Dermis blood vessel endothelial cell (primary cell): ENCODE measurements at places on chromosomes 5 and 9. TPM values are rescaled to one million over a fixed set of nuclear protein-coding genes. Genes with fewer than 3 reads are reported as not detected.

Gene HINT2
- 5.8 and 11.5 TPM in 2 replicates for total RNA-seq

Gene HTR4
- 0.14 TPM in 1 of 2 replicates, not detected in the other for total RNA-seq

Gene SARDH
- total RNA-seq, result 0.34 and 0.37 TPM in 2 replicates

Gene BNC2
- 8.6 and 12.1 TPM in 2 replicates for total RNA-seq

Gene NUTM2F
- not detected in 2 replicates for total RNA-seq

Gene PTPRD
- 3.2 and 16.1 TPM in 2 replicates for total RNA-seq

Gene PCDHB14
- total RNA-seq, result 0.98 and 1.0 TPM in 2 replicates

Gene PKD2L2
- 0.17 TPM in 1 of 2 replicates, not detected in the other for total RNA-seq

Gene NUTM2G
- total RNA-seq, result not detected in 2 replicates

Gene FOXD4L4
- total RNA-seq, result 0.09 and 0.17 TPM in 2 replicates

Gene STING1
- 36.9 and 69.6 TPM in 2 replicates for total RNA-seq

Gene IFNE
- 0.05 and 0.17 TPM in 2 replicates for total RNA-seq

Gene ANGPTL2
- total RNA-seq, result 12.3 and 14.9 TPM in 2 replicates

Gene SLC31A2
- 4.2 and 7.3 TPM in 2 replicates for total RNA-seq

Gene FGF10
- not detected in 2 replicates for total RNA-seq

Gene EDIL3
- 0.65 and 1.5 TPM in 2 replicates for total RNA-seq

Gene TMEFF1
- 9.2 and 19.3 TPM in 2 replicates for total RNA-seq

Gene NME5
- total RNA-seq, result 1.5 and 2.4 TPM in 2 replicates

Gene SLC25A2
- total RNA-seq, result 0.09 and 0.34 TPM in 2 replicates

Gene CCL27
- total RNA-seq, result not detected in 2 replicates

Gene GARNL3
- total RNA-seq, result 2.4 and 3.4 TPM in 2 replicates

Gene GRXCR2
- total RNA-seq, result not detected in 2 replicates

Gene TAF11L10
- total RNA-seq, result not detected in 2 replicates

Gene INSL4
- total RNA-seq, result not detected in 2 replicates

Gene SHROOM1
- 7.1 and 9.9 TPM in 2 replicates for total RNA-seq
